Skeletal muscle tissue (tissue), 5 donors: ENCODE measurements at places on chromosomes 11 and 22. TPM values are rescaled to one million over a fixed set of nuclear protein-coding genes. Genes with fewer than 3 reads are reported as not detected.

Gene MALAT1
- total RNA-seq = 7,794 TPM

Gene ATXN10
- total RNA-seq = 310 TPM

Gene SLC25A22
- total RNA-seq = 2.6 TPM

Gene CATSPERZ
- total RNA-seq = not detected

Gene TPH1
- under 0.01 TPM for total RNA-seq

Gene SPTY2D1
- 13.6 TPM for total RNA-seq

Gene TEX12
- total RNA-seq = 1.0 TPM

Gene SCO2
- 0.52 TPM for total RNA-seq

Gene ADM2
- total RNA-seq = under 0.01 TPM

Gene OR8G5
- total RNA-seq = 0.52 TPM

Gene DSCAML1
- total RNA-seq = 0.52 TPM
